Esophagus mucosa (tissue), 1 donor: ENCODE measurements at places on chromosomes 16 and 17. TPM values are rescaled to one million over a fixed set of nuclear protein-coding genes. Genes with fewer than 3 reads are reported as not detected.

The KRT16 gene
- 2,310 TPM for total RNA-seq

The ASPA gene
- total RNA-seq: 0.56 TPM

The PIPOX gene
- total RNA-seq: 0.64 TPM

The HOXB7 gene
- 2.1 TPM for total RNA-seq

The GCGR gene
- total RNA-seq: 0.08 TPM

The TNFAIP1 gene
- total RNA-seq: 55.8 TPM

The NBR1 gene
- 32.7 TPM for total RNA-seq

The ALDH3A1 gene
- 194 TPM for total RNA-seq

The STX1B gene
- total RNA-seq: 0.80 TPM

The CDRT15 gene
- total RNA-seq: not detected

The TVP23A gene
- not detected for total RNA-seq

The PIGW gene
- 14.3 TPM for total RNA-seq

The CHP2 gene
- total RNA-seq: 0.08 TPM

The SLC5A11 gene
- not detected for total RNA-seq

The PRR29 gene
- total RNA-seq: not detected

The SLC6A2 gene
- total RNA-seq: not detected

The TBC1D3K gene
- not detected for total RNA-seq

The OTOP3 gene
- total RNA-seq: 14.7 TPM

The HS3ST6 gene
- 1.4 TPM for total RNA-seq

The XYLT2 gene
- total RNA-seq: 10.8 TPM

The GPR179 gene
- total RNA-seq: not detected

The KRT13 gene
- total RNA-seq: 44,686 TPM

The TMEM100 gene
- 0.76 TPM for total RNA-seq

The TBC1D3G gene
- total RNA-seq: not detected

The NKD1 gene
- 1.9 TPM for total RNA-seq

The SGCA gene
- 0.64 TPM for total RNA-seq

The CD19 gene
- total RNA-seq: 0.40 TPM

The BIRC5 gene
- 28.5 TPM for total RNA-seq

The ITGA2B gene
- total RNA-seq: 0.68 TPM

The IL21R gene
- 0.56 TPM for total RNA-seq

The MT1M gene
- 2.0 TPM for total RNA-seq

The PRSS53 gene
- 0.48 TPM for total RNA-seq

The CES5A gene
- not detected for total RNA-seq

The PGS1 gene
- 15.9 TPM for total RNA-seq

The SCN4A gene
- total RNA-seq: 0.12 TPM

The KRT31 gene
- 4.4 TPM for total RNA-seq

The TPSAB1 gene
- total RNA-seq: 4.6 TPM

The MAPT gene
- 0.88 TPM for total RNA-seq

The IL32 gene
- 3.7 TPM for total RNA-seq

The ZACN gene
- total RNA-seq: not detected
